ENCODE measurements at places on chromosomes 12 and 14.

GRCh38 chr12:13864081-13864673 is 117.2 kb downstream of the GRIN2B start:
- peak; percentile 73 for DNase-seq

- DNase-seq: no peak
These were observed 151.8 kb downstream of the CRADD start for GRCh38 chr12:93829016-93829415.

- DNase-seq: peak; percentile 85
These were observed 270.1 kb downstream of the ZFP36L1 start for GRCh38 chr14:68522510-68523325.

DNA sequence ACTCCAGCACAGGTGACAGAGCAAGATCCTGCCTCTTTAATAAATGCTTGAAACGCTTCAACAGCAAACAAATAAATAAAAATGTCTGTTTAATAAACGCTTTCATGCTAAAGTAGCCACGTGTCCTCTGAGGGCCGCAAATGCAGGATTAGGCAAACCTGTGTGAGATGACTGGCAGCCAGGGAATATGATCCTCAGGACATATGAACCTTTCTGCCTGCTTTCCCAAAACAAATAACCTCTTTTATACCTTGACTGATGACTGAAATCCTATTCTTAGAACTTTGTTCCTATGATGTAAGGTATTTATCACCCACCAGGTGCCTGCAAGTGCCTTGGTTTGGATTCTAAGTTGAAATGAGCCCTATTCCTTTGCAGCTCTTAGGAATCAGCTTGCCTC is 14.5 kb upstream of the FLVCR2 start:
- DNase-seq: no peak

DNA sequence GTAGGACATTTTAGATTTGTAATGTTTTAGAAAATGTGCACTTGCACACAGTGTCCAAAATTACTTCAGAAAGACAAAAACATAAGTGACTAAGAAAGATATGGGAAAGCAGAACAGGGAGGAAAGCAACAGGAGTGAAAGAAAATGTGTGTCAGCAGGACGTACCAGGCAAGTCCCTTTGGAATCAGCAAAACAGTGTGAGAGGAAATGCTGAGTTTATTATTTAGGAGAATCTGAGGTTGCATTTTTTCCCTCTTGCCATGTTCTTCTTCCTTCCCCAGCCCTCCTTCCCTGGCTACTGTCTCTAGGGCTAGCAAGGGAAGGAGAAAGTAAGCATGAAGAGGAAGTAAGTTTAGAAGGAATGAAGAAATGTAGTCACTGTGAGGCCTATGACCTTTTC is 67.7 kb upstream of the CD163 start:
- no peak for DNase-seq

- no peak for DNase-seq
These were observed 67.6 kb downstream of the TECPR2 start for GRCh38 chr14:102430212-102430908.

- DNase-seq: no peak
These were observed 361.0 kb downstream of the DPF3 start for GRCh38 chr14:72532686-72533454.

DNA sequence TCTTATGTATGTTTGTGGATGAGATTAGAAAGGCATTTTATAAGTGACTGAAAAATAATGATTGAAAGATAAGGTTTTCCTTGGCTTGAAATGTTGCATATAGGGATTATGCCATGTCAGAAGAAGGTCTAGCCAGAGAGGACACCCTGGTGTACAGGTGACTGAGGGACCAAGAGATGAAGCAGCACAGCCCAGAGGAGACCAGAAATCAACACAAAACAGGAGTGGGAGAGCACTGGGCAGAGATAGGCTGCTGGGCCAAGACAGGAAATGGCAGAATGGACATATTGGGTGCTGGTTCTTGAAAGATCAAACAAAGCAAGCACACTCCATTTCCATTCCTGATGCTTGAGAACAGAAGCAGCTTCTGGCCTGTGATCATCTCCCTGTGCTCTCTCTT is 24.4 kb upstream of the FRMD6 start:
- no peak for DNase-seq

DNA sequence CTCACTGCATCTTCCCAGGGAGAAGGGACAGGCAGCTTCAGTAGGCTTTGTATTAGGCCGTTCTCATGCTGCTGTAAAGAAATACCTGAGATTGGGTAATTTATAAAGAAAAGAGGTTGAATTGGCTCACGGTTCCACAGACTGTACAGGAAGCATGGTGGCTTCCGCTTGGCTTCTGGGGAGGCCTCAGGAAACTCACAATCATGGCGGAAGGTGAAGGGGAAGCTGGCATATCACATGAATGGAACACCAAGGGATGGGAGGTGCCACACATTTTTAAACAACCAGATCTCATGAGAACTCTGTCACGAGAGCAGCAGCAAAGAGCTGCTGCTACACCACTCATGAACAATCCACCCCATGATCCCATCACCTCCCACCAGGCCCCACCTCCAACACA is 182.2 kb upstream of the SFSWAP start:
- no peak for DNase-seq

DNA sequence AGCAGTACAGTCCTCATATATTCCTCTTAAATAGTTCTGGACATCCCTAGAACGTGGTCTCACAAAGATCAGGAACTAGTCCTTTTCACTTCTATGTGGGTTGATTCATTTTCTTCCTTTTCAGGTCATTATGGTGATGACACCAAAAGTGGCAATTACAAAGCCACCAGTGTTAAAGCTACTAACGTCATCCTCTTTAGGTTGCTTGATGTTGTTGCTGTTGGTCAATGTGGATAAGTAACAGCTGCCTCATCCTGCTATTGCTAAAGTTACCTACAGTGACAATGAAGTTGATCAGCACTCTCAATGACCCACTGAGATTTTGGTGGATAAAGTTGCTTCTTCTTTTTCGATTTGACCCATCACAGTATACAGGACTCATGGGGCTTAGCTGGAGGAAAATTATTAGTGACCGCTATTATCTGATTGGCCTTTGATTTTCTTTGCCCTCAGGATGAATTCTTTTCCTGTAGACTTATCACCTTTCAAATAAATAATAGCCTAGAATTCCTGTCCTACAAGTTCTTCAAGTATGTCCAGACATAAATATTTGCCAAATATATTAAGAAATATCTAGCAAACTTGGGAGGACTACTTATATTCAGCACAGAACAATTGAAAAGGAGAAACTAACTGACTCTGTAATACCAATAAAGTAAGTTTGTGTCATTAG is 54.0 kb upstream of the ATP2B1 start:
- no peak for DNase-seq

DNA sequence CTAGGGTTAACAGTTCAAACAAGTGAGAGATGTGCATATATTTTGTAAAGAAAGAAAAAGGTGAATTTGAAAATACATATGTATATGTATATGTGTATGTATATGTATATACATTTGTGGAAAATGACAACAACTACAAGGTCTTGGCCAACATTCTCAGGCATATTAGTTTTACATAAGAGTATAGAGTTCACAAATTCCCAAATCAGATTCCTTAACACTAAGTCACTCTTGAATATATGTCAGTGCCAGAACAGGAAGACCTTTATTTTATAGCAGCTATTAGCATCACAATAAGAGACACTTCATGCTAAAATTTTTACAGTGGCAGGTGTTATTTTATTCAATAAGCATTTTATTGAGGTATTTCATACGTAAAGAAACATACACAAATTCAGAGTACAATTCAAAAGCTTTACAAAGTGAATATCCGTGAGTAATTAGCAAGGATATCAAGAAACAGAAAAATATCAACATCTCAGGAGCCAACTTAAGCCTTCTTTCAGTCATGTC is 179.7 kb downstream of the SLC6A15 start:
- no peak for DNase-seq

DNA sequence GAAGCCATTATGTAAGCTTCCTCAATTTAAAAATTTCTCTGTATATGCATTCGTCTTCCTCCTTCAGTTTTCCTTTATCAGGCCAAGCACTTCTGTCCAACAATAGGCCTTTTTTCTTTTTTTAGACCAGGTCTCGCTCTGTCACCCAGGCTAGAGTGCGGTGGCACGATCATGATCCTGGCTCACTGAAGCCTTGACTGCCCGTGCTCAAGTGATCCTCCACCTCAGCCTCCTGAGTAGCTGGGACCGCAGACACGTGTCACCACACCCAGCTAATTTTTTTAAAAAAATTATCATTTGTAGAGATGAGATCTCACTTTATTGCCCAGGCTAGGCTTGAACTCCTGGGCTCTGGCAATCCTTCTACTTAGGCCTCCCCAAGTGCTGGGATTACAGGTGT is 25.8 kb downstream of the TAOK3 start:
- DNase-seq: no peak

DNA sequence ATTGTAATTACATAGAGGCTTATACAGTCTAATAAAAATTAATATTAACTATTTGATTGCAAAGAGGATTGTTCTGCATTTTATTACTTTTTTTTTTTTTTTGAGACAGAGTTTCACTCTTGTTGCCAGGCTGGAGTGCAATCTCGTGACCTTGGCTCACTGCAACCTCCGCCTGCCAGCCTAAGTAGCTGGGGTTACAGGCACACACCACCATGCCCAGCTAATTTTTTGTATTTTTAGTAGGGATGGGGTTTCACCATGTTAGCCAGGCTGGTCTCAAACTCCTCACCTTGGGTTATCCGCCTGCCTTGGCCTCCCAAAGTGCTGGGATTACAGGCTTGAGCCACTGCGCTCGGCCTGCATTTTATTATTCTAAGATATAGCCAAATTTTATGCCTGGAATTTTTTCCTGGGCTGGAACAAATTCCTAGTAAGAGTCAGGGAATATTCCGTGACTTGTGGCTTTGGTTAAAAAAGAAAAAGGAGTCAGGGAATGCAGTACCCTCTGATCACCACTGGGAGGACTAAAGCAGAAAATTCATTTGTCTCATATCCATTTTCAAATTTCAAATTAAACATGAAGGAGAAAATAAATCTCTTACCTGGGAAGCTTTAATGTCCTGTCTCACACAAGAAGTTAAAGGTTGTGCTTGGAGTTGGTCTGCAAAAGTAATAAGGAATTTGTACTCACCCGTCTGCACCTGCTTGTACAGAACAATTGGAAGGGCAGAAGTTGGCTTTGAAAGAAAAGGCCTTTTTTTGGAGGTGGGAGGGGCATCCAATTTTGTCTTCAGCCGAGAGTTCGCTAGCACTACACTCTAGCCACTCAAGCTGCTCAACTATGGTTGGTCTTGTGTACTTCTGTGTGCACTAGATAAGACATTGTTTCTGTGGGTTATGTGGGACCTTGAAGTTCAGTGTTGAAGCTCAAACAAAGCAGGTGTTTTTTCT is 8.7 kb downstream of the MARK3 start:
- DNase-seq: peak; percentile 70

GRCh38 chr12:49983892-49984291 is 11.1 kb downstream of the AQP6 start:
- DNase-seq: peak; percentile 73

- peak; percentile 88 for DNase-seq
These were observed 2.9 kb downstream of the SCNN1A start for GRCh38 chr12:6372403-6373003.

- DNase-seq: peak; percentile 17
These were observed 56.0 kb downstream of the PLEKHG3 start for GRCh38 chr14:64760146-64760755.

Data from AG10803 (cell line).